ENCODE measurements at places on chromosomes 6 and 20.

- no peak for DNase-seq
Measured at GRCh38 chr6:52423971-52424381, 3.8 kb downstream of the EFHC1 start.

DNA sequence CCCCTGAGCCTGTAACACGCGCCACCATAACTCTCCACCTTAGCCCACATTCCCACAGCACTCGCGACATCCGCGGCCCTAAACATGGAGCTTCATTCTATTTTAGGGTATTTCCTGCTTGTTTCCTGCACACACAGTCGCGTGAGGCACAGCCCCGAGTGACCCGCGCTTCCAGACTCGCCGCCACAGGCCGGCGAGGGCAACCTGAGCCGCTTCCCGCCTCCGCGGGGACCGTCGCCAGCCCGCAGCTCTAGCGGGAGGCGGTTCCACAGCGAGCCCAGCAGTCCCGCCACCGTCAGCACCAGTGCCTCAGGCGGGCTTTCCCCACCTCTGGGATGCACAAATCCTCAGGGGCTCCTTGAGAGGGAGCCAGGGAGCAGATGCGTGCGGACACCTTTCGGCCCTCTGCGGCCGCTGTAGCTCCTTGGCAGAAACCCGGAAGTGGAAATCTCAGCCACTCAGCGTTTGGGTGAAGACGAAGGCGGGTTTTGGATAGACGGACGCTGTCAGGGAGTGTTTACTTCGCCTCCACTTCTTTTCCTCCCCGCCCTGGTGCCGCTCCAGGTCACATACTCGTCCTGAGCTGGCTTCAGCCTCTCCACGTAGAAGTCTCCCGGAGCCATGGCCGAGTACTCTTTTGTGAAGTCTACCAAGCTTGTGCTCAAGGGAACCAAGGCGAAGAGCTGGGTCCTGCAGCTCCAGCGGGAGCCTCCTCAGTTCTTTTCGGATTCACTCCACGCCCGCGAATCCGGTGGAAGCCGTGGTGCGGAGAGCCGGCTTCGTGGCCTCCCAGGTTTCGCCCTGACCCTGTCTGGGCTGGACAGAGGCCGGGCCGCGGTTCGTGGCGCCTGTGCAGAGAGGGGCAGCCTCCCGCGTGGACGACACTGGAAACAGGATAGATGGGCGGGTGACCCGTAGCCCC lies 2177.4 kb upstream of the DEFB115 start:
- DNase-seq = no peak

- DNase-seq = no peak
Measured at GRCh38 chr20:19903168-19903811, 113.9 kb upstream of the NAA20 start.

DNA sequence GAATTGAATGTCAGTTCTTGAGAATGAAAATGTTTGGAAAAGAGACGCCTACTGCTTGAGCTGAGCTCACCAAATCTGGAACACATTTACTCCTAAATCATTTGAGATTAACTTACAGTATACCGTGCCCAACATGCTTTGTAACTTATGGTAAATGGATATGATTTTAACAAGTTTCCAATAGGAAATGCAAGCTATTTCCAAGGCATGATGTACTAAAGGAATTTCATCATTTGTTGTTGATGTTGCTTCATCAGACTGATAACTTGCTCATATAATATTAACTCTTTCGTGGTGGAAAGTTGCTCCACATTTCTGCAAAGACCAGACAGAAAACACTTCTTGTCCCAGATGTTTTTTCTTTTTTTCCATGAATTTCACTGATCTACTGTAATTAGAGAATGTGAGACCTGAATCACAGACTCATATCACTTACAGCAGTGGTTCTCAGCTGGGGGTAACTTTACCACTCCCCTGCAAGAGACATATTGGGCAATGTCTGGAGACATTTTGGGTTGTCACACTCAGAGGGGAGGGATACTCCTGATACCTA lies 116.6 kb upstream of the TRAF3IP2 start:
- no peak for DNase-seq

- DNase-seq = no peak
Measured at GRCh38 chr20:44211177-44212039, 837 bp upstream of the OSER1 start.

DNA sequence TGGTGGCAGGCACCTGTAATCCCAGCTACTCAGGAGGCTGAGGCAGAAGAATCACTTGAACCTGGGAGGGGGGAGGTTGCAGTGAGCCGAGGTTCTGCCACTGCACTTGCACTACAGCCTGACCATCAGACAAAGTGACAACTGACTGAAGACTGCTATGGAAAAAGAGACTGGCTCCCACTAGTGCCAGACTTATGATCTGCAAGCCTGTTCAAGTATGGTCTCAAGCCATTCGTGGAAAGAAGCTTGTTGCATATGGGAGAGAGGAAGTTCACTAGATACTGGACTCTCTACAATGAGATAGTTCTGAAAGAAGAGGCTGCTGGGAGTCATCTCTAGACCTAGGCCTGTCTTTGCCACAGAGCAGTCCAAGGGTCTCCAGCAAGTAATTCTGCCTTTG lies 26.7 kb downstream of the MDN1 start:
- DNase-seq = no peak

- DNase-seq = no peak
Measured at GRCh38 chr20:20199361-20200160, 147.2 kb downstream of the CFAP61 start.

DNA sequence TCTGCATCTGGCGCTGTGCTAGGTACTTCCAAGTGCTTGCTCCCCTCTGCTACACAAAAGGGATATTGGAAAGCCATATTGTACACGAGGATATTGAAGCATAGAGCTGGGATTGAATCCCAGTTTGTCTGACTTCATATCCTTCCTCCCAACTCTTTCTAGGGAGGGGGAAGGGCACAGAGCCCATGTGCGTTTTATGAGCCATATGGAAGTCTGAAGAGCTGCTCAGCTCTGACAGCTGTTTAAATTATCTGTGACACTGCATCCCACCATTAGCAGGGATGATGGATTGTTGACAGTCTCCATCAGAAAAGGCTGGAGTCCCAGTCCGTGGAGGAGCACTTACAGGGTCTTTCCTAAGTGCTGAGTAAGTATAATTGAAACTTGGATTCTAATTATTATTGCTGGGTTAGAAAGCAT lies 18.4 kb downstream of the TIAM2 start:
- DNase-seq = no peak

DNA sequence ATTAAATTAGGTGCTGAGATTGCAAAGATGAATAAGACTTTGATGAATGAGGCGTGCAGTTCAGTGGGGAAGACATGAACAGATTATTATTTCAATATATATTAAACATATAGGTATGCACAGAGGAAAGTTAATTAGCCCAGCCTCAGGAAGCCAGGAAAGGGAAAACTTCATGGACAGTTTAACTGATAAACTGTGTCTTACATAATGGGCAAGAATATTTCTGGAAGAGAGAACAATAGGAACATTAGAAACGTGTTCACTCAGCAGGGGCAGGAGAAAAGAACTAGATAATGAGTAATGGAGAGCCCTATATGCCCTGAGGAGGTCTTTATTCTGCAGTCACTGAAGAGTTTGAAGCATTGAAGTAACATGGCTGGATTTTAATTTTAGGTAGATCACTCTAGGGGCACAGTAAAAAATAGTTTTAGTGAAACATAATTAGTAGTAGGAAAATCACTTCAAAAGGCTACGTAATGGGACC lies 23.6 kb downstream of the CEP57L1 start:
- no peak for DNase-seq

DNA sequence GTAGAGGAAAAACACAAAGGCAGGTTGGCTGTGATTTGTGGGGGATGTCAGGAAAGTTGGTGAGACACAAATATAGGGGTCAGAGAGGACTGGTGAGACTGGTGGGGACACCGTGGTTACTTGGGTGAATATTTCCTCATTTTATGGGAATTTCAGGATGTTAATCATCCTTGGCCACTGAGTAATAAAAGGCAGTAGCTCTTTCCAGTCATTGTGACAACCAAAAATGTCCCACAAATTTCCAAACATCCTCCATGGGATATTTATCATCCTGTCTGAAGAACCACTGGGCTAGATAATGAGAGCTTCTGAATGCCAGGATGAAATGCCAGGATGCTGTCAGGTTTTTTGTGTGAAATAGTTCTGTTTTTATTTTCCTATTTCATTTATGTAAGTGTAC lies 374.1 kb downstream of the CD109 start:
- DNase-seq = no peak

- DNase-seq = no peak
Measured at GRCh38 chr20:24950836-24951525, 1.9 kb downstream of the CST7 start.

GRCh38 chr6:125511809-125512396 lies 210.1 kb upstream of the HDDC2 start:
- no peak for DNase-seq

DNA sequence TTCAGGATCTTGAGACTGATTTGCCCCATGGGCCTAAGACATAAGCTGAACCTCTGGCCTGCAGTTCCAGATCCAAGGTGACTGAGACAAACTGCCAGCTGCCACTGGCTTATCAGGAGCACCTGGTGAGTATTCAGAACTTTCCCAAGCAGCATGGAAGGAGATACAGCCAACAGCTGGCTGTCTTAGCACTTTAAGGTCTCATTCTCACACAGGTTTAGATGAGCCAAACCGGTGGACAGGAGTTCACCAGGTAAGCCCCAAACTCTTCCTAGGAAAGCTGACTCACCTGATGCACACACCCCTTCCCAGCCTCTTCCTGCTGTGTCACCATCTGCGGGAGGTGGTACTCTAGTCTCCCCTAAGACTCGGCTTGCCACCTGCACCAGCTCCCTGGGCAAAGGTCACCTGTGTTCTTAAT lies at the start of gene BANF2:
TSS of gene BANF2 (plus strand) at position 36 of the 421 bp plus-strand sequence. CDS start 25,060 bp downstream, outside the sequence.
- DNase-seq = no peak

DNA sequence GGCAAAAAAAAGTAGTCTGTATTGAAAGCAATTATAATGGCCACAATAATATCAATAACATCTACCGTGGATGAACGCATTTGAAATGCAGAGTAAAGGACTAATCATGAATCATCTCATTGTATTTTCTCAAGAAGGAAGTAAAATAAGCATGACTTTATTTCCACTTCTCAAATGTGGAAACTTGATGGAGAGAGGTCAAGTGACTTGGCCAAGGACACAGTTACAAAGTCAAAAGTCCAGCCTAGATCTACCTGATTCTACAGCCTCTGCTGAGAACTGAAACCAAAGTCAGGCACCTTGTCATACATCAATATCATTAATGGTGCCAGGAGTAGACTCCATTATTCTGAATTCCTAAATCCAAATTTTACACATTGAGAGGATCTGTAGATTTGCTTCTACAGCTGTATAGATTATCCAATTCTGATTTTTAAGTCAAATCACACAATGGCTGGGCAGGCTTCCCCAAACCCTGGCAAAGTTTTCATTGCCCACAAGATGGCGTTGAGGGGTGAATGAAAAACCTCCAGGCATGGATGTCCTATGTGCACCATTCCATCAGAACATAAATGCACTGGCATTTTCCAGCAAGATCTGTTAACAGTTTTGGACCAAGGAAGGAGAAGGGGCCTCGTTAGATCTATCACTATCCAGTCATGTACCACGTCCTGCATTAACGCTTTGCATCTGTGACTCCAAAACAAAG lies 423.1 kb downstream of the MAFB start:
- DNase-seq = no peak

DNA sequence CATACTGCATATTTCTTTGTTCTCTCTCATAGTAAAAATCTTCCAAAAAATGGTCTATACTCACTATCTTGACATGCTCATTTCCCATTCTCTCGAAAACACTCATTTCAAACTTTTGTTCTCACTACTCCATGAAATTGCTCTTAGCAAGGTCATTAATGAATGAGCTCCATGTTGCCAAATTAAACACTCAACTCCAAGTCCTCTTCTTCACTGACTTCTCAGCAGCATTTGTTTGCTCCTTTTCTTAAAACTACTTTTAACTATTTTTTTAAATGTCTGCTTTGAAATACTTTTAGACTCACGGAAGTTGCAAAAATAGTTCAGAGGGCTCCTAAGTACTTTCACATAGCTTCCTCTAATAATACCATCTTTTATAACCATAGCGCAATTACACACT lies 274.0 kb upstream of the PREP start:
- DNase-seq = no peak

DNA sequence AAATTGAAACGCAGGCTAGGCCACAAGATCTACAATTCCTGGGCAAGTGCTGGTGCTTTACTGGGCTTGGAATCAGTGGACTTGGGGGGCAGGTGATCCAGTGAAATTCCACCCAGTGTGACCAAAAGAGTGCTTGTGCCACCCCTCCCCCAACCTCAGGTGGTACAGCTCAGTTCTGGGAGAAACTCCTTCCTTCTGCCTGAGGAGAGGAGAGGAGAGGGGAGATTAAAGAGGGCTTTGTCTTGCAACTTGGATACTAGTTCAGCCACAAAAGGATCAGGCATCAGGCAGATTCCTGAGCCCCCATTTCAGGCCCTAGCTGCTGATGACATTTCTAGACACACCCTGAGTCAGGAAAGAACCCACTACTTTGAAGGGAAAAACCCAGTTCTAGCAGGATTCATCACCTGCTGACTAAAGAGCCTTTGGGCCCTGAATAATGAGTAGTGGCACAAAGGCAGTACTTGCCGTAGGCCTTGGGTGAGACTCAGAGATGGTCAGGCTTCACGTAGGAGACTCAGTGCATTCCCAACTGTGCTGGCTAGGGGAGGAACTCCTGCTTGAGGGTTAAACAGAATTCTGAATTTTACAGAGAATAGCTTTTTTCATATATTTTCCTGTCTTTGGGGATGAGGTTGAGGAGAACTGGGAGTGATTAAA lies 446.7 kb downstream of the BMP2 start:
- DNase-seq = no peak

DNA sequence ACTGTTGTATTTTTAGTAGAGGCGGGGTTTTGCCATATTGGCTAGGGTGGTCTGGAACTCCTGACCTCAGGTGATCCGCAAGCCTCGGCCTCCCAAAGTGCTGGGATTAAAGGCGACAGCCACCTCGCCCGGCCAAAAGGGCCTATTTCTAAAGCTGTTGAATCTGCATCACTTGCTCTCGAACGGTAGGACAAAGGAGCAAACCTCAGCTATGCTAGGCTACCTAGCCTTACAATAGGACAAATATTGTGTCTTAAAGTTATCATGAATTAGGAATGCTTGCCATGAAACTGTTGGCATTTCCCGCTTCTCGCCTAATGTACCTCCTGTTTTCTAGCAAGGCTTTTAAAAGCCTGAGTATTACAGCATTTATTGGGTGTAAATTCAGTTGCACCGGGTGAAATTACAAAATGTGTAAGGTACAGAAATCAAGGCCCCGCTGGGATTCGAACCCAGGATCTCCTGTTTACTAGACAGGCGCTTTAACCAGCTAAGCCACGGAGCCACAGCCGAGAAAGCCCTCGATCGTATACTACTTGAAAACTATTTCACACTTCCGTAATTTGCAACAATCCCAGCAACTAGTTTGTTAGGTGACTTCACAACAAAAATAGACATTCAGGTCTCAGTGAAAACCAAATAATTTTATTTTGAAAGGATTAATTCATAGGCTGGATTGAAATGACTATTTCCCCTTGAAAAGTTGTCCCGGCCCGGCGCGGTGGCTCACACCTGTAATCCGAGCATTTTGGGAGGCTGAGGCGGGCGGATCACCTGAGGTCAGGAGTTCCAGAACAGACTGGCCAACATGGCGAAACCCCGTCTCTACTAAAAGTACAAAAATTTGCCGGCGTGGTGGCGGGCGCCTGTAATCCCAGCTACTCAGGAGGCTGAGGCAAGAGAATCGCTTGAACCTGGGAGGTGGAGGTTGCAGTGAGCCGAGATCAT lies 211.6 kb upstream of the ZNF184 start:
- peak; percentile 32 for DNase-seq
